ENCODE measurements at places on chromosomes 2 and 18.

DNA sequence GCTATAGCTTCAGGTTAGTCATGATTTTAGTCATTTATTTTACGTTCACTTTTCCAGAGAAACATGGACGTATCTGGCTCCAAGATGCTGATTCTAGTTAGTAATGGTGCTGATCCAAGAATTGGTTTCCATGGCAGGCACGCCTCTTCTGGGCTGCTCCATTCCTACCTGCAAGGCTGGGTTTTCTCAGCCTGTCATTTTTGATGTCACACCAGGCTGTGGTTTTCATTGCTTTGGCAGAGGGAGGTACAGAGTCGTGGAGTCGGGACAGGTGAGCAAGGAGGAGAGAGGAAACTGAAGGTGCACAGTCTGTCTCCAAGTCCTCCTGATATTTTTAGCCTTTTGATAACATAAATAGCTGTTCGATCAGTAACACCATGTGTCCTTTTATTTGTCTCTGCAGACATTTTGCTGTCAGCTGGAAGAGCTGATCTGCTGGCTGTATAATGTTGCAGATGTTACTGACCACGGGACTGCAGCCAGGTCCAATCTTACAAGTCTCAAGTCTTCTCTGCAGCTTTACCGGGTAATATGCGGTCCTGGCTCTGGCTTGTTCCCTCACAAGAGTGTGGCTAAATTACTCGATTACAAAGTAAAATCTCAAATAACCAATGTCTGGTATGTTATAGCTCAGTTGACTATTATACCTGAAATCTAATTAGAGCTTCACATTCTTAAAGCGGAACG is 17.8 kb downstream of the CEP68 start:
- no peak for DNase-seq

DNA sequence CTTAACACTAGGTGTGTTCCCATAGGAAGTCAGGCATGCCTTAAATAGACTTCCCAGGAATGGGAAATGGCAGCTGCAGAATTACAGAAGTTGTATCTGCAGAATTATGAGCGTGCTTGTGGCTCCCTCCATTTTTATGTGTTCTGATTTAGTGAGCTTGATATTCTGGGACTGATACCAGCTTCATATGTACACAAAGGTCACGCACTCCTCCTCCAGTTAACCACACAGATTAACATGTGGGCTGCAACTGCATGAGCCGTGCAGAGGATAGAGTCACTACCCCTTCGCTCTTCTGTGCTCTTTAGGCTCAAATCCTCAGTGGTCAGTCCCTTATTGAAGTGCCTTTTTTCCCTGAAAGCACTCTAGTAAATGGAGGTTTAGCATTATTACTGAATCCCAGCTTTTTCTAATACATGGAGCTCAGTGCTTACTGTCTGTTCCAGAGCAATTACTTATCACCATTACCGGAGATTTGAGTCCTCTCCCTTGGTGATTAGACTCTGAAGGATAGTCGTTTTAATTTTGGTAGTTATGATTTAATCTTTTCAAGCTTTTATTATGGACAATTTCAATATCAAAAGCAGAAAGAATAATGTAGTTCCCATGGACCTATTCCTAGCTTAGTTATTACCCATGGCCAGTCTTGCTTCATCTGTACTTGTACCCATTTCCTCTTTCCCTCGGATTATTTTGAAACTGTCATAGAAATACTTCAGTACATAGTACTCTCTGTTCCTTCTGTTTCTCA is 238.3 kb downstream of the PRKCE start:
- no peak for DNase-seq

DNA sequence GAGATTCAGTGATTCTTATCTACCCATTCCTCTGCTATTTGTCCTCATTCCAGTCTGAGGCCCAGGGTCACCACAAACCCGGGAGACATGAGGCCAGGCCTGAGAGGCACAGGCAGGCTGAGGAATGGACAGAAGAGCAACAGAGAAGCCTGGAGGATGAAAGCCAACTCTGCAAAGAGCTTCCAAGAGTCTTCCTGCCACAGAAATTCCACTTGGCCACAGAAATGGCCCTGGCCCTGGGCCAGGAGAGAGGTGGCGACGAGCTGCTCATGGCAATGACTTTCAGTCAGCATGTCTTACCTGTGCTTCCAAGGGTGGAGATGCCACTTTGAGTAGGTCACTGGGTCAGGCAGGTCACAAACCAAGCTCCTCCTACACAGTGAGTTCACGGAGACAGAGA is 155.3 kb upstream of the PKDCC start:
- DNase-seq = no peak

DNA sequence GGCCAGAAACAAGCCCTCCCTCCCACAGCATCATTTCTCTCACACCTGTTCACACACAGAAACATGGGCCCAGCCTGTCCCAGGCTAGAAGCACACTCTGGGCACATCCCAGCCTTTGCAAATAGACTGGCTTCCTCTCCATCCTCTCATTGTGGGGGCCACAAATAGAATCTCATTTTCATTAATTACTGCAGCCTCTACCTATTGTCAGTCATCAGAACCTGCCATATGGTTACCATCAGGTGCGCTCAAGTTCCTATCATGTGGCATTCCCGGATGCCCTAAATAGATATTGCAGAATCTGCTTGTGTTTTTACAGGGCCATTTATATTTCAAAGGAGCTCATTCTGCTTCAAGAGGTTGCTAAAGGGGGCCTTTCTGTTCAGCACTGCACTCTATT is 460.7 kb downstream of the BCL11A start:
- no peak for DNase-seq

DNA sequence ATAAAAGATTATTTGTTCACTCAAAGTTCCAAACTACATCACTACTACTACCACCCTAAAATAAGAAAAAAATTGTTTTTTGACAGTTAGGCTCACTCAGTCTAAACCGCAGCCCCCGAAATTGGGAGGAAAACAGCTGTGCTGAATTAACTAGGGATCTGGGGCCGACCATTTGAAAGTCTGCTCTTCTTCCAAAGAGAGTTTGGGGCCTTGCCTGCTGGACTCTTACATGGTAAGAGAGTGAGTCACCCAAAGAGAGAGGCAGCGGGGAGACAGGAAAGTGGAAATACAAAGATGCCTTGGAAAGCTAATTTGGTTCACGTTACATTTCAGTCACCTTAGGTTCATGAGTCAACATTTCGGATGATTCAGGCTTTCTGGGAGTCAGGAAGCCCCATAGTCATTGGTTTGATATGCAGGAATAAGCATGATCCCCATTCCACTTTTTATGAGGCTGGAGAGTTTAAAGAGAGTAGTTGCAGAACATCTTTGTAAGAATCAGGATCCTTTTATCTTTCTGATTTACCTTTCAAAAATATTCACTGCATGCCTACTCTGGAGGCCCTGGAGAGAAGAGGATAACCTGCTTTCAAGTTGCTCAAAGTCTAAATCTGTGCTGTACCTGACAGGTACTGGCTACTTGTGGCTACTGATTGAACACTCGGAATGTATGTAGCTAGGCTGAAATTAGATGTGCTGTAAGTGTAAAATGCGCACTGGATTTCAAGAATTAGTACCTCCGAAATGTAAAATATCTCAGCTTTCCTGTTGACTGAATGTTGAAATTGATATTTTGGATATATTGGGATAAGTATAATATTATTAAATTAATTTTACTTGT is 995 bp upstream of the RTN4 start:
- no peak for DNase-seq

- no peak for DNase-seq
Measured at GRCh38 chr2:101380376-101380775, 6.9 kb downstream of the CREG2 start.

- DNase-seq = no peak
Measured at GRCh38 chr2:235851828-235852525, 316.2 kb downstream of the GBX2 start.

DNA sequence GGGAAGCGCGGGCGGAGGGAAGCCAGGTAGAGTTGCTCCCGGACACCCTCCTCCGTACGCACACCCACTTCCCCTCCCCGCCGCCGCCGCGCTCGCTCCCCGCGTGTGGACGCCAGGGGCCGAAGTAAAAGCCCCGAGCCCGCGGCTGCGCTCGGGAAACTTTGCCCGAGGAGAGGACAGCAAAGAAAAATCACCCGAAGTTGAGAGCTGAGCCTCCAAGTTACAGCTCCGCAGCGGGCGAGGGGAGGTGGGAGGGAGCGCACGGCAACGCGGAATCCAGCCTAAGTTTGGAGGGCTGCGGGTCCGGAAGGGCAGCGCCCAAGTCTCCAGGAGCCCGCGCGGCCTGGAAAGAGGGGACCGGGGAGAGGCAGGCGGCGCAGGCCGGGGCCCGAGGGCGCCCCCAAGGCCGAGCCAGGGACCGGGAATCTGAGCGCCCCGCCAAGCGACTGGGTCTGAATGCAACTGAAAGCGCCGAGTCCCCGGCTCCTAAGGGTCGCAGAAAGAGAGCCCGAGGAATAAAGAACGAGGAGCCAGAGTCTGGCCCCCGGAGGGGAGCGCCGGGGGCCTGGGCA is 706 bp upstream of the BCL11A start:
- no peak for DNase-seq

GRCh38 chr2:189143925-189144324 is 35.6 kb downstream of the COL5A2 start:
- DNase-seq = no peak

DNA sequence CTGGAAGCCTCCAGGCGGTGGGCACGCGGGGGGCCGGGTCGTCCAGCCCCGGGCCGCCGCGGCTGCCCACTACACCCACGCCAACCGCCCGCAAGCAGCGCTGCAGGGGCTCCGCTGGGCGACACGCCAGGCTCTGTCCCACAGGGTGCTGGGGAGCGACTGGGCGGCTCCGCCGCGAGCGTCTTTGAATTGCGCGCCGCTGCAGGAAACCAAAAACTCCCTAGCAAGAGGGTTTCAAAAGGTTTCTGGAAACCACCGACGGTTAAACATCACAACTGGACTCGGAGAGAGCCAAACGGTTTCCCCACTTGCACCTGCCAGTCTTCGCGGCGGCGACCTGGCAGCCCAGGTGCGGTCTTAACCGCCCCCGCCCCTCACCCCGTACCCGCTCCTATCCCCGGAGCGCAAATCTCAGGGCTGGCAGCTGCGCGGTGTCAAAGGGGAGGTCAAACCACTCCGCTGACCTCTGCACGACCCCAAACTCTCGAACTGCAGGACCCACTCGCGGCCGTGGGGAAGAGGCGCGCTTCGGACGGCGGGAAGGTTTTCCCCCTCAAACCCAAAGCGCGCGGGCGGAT is 1.0 kb downstream of the CXCR4 start:
- no peak for DNase-seq

GRCh38 chr2:198656869-198657268 is 800.9 kb downstream of the SATB2 start:
- DNase-seq = no peak

DNA sequence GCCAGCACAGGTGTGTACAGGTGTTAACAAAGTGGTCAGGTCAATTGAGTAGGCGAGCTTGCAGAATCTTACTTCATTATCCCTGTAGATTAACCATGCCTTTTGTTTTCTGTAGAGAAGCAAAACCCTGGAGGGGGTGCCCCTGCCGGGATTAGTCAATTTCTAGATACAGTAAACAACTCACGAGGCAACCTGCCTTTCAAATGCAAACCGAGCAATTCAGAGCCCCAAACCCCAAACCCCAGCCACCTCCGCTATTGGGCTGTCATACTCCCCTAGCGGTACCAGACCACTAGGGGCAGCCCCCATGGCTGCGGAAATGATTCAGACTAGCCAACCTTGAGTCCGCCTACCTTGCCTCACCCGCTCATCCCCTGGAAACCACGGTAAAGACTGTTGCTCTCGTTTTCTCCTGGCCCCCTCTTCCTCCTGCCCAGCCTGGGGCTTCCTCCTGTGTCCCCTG is 61.4 kb upstream of the KIF5C start:
- peak; percentile 44 for DNase-seq

DNA sequence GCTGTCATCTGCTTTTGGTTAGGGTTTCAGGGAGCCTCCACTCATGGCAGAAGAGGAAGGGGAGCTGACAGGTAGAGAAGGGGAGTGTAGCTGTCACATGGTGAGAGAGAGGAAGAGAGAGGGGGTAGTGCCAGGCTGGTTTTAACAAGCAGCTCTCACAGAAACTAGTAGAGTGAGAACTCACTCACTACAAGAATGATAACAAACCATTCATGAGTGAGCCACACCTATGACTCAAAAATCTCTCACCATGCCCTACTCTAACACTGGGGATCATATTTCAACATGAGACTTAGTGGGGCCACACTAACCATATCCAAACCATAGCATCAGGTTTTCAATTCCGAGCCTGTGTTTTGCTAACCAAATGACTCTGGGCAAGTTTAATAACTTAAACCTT is 274.9 kb upstream of the VWC2L start:
- no peak for DNase-seq

- peak; percentile 44 for DNase-seq
Measured at GRCh38 chr18:44725300-44726058, 44.8 kb downstream of the SETBP1 start.

DNA sequence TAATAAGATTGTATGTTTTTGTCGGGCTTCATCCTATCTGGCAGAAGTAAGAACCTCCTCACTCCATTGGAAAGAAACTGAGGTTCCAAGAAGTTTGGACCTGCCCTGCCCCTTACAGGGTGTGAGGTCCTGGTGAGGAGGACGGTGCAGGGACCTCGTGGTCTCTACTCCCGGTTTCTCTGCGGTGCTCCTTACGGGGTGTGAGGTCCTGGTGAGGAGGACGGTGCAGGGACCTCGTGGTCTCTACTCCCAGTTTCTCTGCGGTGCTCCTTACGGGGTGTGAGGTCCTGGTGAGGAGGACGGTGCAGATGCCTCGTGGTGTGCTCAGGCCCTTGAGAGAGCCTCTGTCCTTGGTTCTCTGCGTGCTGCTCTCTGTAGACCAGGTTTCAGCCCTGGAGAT is 5.2 kb downstream of the CTDP1 start:
- no peak for DNase-seq

DNA sequence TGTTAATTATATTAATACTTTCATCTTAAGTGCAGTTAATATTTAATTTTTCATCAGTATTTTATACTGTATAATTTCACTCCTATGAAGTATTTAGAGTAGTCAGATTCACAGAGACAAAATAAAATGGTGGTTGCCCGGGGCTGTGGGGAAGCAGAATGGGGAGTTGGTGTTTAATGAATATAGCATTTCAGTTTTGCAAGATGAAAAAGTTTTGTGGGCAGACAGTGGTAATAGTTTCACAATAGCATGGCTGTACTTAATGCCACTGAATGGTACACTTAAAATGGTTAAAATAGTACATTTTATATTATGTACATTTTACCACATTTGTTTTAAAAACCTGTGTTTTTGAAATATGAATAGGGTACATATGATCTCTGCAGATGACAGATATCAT is 31.2 kb downstream of the CFAP221 start:
- DNase-seq = no peak

GRCh38 chr2:133167990-133168389 is 400.3 kb downstream of the NCKAP5 start:
- DNase-seq = no peak

DNA sequence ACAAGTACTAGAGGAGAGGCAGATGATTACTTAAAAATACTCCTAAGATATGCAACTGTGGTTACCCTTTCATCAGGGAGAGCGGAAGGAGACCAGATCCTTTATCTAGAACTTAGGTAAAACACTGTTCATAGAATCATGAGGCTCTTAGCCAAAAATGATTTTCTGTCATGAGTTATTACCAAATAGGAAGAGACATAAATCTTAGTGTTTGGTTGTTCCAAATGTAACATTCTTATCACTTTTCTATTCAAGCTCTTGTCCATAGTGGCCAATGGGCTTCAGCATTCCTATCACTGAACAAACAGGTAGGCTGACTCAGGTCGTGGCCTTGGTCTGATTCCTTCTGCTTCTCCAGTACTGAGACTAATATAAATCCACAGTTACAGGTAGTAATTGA is 38.5 kb downstream of the RPRD1A start:
- no peak for DNase-seq
